ENCODE measurements at places on chromosomes 12 and 14.

- DNase-seq = no peak
Measured at GRCh38 chr14:67766035-67766680, 50.2 kb downstream of the ZFYVE26 start.

DNA sequence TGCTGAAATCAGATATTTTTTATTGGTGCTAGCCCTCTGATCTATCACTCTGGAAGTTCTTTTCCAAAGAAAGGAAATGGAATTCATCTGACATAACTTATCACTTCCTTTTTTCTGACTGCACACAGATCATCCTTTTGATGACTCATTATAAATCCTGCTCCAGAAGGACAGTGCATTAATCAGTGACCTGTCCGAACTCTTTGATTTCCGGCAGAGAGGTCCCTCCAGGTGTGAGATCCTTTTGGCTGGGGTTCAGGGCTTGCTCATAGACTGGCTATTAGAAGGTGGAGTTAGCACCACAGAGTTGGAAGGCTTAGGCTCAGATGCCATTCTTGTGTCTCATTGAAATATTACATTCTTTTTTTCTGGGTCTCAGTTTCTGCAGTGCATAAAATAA lies 328.2 kb downstream of the ZFP36L1 start:
- no peak for DNase-seq

DNA sequence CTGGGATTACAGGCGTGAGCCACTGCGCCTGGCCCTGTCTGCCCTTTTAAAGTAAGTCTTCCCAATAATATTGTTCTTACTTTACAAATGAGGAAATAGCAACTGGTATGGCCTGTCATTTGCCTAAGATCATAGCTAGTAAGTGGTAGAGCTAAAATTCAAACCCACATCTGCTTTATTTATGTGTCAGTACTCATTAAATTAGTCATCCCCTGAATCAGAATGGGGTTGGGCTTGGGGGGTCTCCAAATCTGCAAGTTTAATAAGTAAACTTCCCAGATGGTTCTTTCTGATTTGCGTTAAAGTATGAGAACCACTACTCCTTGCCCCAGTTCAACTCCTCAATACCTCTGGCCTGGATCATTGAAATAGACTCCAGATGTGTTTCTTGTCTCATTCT lies 96.2 kb downstream of the FAR2 start:
- DNase-seq = no peak

DNA sequence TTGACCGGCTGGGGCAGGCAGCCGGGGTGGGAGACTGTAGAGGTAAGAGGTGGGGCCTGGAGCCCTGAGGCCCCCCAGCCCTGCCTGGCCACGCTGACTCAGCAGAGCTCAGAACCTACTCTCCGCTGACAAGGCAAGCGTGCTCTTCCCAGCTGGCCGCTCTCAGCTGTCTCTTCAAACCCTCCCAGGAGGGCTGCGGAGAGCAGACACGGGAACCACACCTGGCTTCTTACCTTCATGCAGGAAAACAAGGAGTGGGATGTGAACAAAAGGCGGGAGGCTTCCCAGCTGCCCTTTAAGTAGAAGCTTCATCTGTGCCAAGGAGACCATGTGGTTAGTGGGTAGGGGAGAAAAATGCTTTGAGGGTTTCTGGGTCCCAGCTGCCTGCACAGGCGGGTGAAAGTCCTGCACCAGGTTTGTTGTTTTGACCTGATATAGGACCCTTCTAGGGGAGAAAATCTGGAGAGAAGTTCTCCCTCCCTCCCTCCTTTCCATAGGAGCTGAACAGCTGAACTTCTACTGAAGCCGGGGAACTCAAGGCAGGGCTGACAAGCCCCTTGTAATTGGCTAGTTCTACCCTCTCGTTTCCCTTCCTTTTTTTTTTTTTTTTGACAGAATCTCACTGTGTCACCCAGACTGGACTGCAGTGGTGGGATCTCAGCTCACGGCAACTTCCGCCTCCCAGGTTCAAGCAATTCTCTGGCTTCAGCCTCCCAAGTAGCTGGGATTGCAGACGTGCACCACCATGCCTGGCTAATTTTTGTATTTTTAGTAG lies 12.8 kb upstream of the TESC start:
- DNase-seq = peak; percentile 40

DNA sequence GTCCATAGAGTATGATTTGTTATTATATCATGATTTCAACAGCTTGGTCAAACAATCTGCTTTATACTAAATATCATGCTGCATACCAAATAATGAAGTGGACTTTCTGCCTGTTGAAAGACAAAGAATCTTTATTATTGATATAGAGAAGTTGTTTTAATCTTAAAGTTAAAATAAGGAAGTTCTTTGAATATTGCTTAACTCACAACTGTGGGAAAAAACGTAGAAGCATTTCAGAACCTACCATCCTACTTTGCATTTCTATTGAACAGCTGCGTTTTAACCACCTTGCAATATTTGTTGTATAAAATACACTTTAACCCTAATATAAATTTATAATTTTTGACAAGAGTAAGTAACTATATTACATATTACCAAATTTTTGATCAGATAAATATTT lies 22.9 kb upstream of the ARL1 start:
- no peak for DNase-seq

DNA sequence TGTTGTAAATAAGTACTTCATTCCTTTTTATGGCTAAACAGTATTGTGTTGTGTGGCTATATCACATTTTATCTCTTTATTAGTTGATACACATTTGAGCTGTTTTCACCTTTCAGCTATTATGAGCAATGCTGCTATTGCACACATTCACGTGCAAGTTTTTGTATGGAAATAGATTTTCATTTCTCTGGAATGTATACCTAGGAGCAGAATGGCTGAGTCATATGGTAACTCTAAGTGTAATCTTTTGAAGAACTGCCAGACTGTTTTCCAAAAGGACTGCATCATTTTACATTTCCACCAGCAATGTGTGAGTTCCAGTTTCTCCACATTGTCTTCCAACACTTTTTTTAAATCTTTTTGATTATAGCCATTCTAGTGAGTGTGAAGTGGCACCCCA lies 134.0 kb downstream of the SRGAP1 start:
- no peak for DNase-seq

DNA sequence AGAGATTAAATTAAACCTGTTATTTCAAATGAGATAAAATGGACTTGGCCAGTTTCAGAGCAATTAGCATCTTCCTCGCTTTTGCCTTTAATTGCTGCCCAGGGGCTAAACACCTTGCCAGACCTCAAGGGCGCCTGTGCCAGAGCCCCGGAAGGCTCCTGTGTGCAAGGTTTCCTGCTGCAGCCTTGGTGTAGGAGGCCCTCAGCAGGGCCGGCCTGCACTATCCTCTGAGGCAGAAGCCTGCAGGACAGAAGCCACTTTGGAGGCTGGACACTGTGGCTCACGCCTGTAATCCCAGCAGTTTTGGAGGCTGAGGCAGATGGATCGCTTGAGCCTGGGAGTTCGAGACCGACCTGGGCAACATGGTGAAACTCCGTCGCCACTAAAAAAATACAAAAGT lies 150.4 kb downstream of the CALM1 start:
- DNase-seq = no peak

DNA sequence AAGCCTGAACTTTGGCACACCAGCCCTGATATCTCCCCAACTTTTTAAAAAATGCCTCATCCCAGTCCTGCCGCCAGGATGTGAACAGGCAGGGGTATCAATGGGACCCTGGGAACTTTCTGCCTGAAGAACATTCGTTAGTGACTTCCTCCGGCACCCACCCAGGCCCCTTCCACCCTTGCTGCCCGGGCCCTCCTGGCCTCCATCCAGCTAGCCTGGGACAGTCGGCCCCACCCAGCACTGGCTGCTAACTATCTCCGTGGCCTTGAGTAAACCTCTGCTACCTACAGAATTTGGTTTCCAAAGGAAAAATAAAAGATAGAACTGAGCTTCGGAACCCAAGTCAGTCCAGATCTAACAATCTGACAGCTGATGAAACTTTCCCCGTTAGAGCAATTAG lies 14.3 kb downstream of the SCARB1 start:
- no peak for DNase-seq

- DNase-seq = no peak
Measured at GRCh38 chr14:60251877-60252276, 2.9 kb downstream of the PPM1A start.

- DNase-seq = no peak
Measured at GRCh38 chr12:111216387-111217159, 152.3 kb downstream of the PHETA1 start.

DNA sequence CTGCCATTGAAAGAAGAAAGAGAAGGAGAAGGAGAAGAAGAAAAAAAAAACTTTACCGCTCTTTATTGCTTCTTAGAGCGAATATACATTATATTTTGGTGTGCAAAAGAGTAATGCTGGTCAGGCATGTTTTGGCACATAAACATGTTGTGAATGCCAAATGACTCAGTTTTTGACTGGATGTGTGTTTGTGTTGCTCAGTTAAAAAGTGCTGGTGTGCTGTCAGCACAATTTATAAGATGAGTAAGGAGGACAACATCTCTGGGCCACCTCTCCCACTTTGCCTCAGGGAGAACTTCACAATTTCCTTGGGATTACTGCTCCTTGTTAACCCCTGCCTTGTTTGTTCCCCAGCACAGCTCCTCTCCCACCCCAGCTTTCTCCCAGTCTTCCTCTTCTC lies 584.8 kb downstream of the ETNK1 start:
- DNase-seq = no peak

DNA sequence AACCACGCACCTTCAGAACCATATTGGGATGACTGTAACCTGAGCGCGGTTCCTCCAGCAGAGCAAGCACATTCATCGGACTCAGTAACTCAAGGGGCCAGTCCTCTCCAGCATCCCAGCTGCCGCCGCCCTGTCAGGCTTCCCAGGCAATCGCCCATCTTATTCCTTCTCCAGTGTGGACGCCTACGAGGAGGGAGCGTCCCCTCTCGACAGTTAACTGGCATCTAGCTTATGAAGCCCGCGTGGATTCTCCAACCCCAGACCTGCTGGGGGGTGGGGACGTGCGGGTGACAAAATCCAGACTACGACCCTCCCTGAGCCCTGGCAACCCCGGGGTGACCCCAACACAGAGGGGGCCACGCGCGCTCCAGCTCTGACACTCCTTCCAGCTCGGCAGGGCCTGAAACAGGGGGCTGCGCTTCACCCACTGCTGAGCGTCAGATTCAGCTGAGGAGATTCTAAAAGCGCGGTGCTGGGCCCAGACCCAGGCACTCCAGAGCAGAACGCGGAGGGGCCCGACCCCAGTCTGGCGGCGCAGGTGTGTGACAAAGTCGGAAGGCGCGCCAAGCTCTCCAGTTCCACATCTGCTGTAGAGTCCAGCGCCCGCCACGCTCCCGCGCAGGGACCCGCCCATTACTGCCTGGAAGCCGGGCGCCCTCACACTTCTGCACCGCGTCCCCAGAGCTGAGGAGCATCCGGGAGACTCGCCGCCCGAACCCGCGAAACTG lies 43.9 kb upstream of the ESR2 start:
- peak; percentile 39 for DNase-seq

DNA sequence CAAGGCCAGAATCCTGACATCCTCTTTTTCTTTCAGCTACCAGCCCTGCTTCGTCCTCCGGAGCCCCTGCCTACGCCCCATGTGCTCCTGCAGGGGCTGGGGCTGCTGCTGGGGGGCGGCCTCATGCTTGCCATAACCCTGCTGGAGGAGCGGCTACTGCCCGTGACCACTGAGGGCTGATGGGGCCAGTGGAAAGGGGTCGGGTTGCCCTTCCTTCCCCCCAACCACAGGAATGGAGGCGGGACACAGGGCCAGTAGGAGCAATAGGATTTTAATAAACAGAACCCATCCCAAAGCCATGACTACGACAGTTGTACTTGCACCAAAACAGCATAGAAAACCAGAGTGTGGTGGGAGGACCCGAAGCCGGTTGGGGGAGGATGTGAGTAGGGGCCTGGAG lies 7.7 kb downstream of the SLC39A5 start:
- no peak for DNase-seq

- no peak for DNase-seq
Measured at GRCh38 chr14:45156067-45156466, 20.3 kb downstream of the FANCM start.

DNA sequence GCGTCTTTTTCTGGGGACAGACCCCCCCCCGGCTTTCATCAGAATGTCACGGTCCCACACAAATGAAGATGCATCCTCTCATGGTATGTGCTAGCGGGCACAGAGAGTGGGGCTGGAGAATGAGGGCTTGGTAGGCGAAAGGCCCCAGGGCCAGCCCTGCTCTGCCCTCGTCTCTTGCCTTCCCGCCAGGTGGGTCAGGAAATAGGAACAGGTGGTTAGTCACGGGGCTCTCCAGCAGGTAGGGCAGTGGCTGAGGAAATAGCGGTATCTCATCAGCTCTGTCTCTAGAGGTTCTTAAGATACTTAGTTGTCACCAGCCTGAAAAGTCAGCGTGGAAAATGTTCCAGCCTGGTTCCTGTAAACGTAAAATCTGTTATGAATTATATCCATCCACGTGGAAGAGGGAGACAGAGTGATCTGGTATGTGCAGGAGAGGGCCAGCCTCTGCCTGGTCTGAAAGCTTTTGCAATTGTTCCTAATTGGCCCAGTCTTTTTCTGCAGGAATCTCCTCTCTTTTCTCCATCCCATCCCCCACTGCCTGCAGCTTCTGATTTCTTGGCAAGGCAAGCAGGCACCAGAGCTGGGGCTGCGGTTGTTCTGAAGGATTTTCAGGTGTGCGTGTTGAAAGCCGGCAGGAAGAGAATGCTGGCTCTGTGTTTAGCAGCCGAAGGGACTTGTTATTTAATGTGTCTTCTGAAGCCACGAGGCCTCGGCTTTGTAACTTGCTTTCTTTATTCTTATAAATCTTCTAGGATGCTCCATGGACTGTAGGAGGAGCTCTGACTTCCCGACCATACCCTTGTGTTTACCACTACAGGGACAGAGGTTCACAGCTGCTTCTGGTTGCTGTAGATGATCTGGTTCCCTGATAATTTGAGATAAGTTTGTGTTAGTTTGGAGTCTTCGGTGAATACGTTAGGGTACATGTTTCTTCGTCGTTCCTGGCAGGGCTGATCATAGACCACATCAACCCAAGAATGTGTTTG lies 131.1 kb downstream of the CACNA1C start:
- no peak for DNase-seq

- DNase-seq = peak; percentile 8
Measured at GRCh38 chr12:43789941-43790340, 16.2 kb downstream of the TWF1 start.

GRCh38 chr12:112304436-112304835 lies 77.8 kb downstream of the HECTD4 start:
- no peak for DNase-seq

- DNase-seq = no peak
Measured at GRCh38 chr14:79424462-79424861, 786.8 kb downstream of the DIO2 start.

DNA sequence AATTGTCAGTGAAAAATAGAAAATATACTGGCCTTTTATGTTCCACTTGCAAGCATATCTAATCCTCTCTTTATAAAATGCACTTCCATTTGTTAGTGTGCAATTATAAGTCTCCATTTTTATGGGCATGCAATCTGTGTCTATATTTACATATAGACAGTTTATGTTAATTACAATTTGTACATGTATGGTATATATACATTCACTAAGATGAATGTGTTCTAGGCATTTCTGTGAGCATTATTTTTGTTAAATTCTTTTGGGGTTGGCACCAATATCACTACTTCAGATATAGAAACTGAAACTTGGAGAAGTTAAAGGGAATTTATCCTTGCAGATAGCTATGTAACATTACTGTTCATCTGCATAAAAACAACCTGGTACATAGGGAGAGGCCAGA lies 470.8 kb upstream of the LMO3 start:
- DNase-seq = no peak

All from RPMI8226 (cell line).